Right hindlimb (tissue), 1 donor: ENCODE measurements at places on chromosomes 4 and X.

DNA sequence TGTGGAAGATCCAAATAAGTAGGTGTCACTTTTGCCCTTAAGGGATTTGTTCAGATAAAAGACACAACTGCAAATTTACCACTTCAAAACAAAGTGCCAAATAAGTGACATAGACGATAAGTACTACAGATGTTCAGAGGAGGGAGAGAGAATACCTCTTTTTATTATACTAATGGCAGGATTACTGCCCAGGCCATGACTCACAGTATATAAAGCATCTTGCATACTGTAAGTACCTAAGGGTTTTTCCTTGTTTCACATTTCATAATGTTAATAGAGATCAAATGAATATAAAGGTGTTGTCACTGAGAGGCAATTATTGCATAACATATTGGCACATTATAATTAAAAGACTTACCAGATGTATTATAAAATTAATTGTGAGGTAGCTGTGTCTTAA, 46.4 kb downstream of the PTPN13 start:
- DNase-seq: no peak

GRCh38 chrX:149829751-149830191, 48.0 kb downstream of the MAGEA9 start:
- no peak for DNase-seq

DNA sequence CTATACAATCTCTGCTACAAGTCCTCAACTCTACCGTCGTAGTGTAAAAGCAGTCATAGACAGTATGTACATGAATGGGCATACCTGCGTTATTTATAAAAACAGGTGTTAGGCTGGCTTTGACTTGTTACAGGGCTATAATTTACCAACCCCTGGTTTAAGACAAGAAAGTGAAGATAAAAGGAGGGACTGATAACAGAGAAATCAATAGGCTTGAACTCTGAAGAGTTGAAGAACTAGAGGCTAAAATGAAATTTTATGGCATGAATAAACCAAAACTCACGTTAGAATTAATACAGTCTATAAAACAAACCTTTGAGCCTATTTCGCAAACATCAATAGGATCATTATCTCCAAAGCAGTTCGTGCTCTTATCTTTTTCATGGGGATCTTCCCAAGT, 36.2 kb downstream of the PPA2 start:
- no peak for DNase-seq

DNA sequence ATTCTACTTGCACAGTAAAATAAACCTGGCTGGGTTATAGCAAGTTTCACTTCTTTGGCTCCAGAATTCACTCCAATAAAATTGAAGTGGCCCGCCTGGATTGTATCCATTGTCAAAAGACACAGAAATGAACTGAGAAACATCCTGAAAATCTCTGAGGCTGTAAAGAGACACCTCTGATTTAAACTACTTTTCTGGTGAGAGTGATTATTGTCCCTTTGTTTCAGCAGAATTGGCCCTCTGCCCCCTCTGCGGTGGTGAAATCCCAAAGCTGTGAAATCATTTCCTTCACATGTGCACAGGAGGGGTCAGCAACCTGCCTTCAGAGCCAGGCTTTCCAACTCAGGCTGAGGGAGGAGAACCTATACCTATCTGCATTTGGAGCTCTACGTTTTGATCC, 23.0 kb downstream of the GAB3 start:
- DNase-seq: peak; percentile 84

DNA sequence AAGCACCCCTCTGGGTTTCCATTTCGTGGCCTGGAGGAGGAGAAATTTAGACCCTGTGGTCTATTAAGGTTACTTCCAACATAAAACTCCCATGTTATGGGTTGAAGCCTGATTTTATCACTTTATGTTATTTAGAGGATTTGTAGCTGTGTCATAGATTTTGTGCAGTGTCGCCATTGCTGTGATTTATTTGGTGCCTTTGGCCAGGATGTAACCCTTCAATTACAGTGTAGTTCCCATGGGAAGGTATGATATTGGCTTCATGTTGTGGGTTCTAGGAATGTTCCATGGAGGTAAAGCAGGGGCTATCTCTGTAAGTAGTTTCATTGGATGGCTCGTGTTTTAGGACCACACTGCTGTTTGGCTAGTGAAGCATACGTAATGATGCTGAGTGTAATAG, 58.5 kb downstream of the TMEM131L start:
- no peak for DNase-seq

DNA sequence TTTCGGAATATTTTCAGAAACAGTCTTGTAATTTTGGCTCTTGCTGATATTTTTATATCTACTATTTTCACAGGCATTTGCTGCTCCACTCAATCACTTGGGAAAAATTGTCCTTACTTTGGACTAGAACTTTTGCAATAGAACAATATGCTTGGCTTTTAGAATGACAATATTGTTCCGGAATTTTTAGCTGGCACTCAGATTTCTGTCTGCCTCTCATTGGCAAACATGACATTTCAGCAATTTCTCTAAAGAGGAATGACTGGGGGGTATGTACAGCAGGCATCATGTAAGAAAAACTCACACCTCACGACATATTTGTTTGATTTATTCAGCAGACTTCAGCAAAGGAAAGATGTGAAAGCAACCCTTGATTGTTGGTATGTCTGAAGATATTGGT, 243.6 kb upstream of the GPRIN3 start:
- DNase-seq: no peak

DNA sequence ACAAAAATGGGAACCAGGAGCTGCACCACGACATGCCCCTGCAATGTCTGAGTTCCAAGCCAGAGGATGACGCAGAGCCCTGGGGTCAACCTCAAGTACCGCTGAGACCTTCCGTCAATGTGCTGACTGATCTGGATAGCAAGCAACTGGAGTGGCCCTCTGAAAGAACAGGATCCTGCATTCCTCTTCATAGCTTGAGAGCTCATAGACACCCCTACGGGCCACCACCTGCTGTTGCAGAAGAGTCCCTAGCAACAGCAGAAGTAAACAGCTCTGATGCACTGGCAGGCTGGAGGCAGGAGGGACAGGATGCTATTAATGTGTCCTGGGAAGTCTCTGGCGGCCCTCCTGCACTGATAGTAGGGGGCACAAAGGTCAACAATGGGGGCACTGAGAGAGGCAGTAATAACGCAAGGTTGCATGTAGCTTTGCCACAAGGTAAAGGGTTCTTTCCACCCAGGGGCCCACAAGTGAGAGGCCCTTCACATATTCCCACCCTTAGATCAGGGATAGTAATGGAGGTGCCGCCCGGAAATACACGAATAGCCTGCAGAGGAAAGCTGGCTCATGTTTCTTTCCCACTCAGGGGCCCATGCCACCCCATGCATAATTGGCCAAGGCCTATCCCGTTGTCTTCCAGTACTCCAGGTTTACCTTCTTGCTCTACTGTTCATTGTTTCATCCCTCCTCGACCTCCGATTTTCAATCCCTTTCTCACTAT, 1.3 kb downstream of the PRR32 start:
- no peak for DNase-seq

- no peak for DNase-seq
Measured at GRCh38 chrX:103530545-103530944, 11.3 kb upstream of the RAB40A start.

GRCh38 chr4:627347-628125, 2.2 kb downstream of the PDE6B start:
- no peak for DNase-seq

GRCh38 chr4:25903900-25904747, 9.9 kb upstream of the SMIM20 start:
- no peak for DNase-seq

DNA sequence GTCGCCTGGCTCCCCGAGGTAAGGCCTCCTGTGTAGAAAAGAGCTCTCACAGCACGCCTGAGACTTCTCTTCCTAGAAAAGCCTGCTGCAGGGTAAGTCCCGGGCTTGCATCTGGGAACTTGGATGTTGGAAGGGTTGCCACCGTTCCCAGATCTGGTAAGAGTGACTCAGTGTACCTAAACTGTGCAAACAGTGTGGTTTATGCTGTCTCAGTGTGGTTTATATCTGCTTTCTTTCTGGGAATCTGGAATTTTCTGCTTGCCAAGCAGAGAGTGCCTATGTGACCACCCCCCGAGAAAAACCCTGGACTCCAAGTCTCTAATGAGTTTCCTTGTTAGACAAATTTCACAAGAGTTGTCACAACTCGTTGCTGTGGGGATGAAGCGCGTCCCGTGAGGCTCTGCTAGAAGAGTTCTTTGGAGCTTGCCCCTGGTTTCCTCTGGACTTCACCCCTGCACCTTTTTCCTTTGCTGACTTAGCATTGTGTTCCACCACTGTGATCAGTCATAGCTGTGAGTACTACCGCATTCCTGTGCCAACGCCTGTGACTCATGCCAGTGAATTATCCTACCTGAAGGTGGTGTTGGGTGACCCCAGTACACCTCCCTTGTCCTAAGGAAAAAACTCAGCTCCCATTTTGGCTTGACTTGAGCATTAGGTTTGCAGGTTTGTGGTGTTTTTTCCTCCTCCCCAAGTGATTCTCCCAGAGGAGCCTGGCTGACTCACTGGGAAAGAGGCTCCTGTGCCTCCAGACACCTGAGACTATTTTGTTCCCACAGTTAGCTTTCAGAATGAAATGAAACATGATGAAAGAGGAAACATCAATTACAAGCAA, 14.5 kb downstream of the SLC2A9 start:
- no peak for DNase-seq

- no peak for DNase-seq
Measured at GRCh38 chr4:4651811-4652755, 110.2 kb upstream of the STX18 start.

GRCh38 chrX:154804957-154805695, at the start of gene MPP1:
MPP1 (minus strand) TSS chrX:154805485; CDS start chrX:154805373, 112 bp downstream.
- peak; percentile 82 for DNase-seq
